ENCODE measurements at places on chromosomes 1 and 21.

DNA sequence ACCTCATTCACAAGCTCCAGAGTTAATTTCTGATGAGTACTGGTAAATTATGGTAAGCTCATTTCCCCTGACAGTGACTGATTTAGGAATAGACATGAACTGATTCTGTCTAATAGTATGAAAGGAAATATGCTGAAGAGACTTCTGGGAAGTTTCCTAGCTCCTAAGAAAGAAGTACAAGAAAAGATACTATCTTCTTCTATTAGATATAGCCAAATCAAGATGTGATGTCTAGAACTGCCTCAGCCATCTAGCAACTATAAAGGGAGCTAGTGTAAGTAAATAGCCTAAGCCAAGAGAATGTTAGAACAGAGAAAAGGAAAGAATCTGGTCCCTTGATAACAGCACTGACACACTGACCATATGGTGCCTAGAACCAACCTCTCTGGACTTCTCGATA is 10.7 kb upstream of the PHTF1 start:
- DNase-seq: no peak

GRCh38 chr1:102799496-102799895 is 308.8 kb downstream of the COL11A1 start:
- DNase-seq: no peak

DNA sequence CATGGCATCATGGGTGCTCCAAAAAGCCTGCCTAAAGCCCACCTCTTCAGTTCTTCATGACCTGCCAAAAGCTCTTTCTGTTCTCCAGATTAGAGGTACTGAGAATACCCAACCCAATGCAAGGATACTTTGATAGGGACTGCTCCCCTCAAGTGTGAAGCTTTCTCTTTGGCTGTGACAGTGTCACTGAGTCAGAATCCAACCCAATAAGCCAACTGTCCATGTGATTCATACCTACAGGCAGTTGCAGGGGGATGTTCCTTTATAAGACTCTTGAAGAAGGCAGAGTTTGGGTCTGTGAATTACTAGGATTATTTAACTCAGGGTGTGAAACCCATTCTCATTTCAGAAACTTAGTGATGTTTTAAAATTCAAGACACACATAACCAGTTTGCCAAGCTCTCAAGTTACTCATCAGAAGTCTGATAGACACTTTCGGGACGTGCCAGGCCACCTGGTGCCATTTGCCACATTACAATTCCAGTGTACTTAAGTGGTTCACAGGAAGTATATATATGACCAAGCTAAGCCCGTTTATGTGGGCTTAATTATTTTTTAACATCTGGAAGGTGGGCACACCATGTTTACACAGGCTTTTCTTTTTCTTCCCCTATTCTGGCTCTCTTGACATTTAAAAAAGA is 265.8 kb downstream of the NFIA start:
- DNase-seq: no peak

GRCh38 chr1:30379684-30380624 is 343.4 kb downstream of the MATN1 start:
- peak; percentile 43 for DNase-seq

- peak; percentile 69 for DNase-seq
Measured at GRCh38 chr1:17236779-17237560, 11.9 kb upstream of the PADI3 start.

- DNase-seq: no peak
Measured at GRCh38 chr1:17080880-17081279, 27.0 kb upstream of the SDHB start.

- DNase-seq: no peak
Measured at GRCh38 chr1:211640301-211640630, 35.2 kb downstream of the NEK2 start.

DNA sequence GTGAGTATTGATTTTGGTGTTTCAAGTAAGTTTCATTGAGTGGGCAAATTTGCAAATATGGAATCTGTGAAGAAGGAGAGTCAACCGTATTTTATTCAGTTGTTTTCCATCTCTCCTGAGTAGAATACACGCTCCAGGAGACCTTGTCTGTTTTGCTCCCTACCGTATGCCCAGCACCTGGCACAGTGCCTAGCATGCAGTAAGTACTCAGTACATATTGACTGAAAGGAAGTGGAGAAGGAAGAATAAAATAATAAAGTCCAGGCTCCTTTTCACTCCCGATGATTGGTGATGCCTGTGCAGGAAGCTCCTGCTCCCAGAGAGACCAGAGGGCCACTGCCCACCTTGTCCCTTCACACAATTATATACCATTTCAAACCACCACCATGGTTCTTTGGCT is 59.4 kb upstream of the NEK2 start:
- no peak for DNase-seq

DNA sequence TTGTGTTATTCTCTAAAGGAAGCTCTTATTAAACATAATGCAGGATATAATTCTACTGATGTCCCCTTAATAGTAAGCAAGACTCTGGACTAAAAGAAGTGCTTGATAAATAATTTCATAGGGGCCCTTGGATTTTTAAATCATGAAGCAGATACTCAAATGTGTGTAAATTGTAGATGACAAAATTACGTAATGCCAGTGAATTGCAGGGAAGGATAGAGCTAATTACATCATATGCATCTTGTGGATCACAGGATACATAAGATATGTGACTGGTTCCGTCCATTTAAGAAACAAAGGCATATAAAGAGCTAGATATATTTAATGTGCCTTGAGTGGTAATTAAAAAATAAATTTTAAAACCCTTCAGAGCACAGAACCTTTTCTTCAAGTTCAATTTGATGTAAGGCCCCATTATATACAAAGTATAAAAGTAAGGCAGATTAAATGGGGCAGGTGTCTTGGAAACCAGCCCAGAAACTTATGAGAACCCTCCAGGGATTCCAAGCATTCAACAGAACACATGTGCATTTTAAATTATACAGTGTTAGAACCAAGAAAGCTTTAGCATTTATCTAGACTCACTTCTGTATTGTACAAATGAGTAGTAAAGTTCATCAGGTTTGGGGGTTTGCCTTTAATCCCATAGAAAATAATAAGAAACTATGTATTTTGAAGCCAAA is 190.4 kb downstream of the NCAM2 start:
- DNase-seq: no peak

- no peak for DNase-seq
Measured at GRCh38 chr1:157400766-157401165, 151.5 kb downstream of the FCRL5 start.

- DNase-seq: no peak
Measured at GRCh38 chr1:221723848-221724236, 18.0 kb downstream of the DUSP10 start.

GRCh38 chr21:44752671-44753235 is 41.4 kb upstream of the TSPEAR start:
- DNase-seq: no peak

GRCh38 chr1:37732111-37732780 is 32.7 kb downstream of the EPHA10 start:
- DNase-seq: no peak

- no peak for DNase-seq
Measured at GRCh38 chr1:225026701-225027100, 97.2 kb downstream of the DNAH14 start.

- no peak for DNase-seq
Measured at GRCh38 chr1:200345520-200345919, 64.3 kb downstream of the ZNF281 start.

DNA sequence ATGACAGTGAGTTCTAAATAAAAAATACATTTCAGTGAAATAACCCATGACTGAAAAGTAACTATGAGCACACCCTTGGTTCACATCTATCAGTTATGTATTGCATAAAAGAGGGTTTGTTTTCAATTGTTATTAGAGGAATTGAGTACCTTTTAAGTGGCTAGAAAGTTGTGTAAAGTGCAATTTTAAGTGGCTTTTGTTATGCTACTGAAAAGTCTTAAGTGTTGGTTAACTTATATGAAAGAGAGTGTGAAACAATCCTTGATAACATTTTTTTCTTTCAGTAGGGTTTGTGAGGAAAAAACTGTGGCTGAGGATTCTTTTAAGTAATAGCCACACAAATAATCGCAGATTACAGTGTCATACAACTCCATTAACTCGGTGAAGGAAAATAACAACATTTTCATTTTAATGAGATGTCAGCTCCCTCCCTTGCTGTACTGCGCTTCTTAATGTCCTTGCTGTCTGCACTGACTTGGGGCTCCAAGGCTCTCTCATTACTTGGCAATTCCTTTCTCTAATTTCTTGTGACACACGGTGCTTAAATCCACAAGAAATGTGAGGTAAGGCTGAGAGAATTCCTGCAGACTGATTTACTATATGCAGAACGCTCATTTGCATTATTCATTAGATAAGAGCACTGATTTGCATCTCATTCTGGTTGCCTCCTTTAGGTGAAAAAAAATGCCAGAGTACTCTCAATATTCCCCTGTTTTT is 40.6 kb downstream of the NTNG1 start:
- DNase-seq: no peak

DNA sequence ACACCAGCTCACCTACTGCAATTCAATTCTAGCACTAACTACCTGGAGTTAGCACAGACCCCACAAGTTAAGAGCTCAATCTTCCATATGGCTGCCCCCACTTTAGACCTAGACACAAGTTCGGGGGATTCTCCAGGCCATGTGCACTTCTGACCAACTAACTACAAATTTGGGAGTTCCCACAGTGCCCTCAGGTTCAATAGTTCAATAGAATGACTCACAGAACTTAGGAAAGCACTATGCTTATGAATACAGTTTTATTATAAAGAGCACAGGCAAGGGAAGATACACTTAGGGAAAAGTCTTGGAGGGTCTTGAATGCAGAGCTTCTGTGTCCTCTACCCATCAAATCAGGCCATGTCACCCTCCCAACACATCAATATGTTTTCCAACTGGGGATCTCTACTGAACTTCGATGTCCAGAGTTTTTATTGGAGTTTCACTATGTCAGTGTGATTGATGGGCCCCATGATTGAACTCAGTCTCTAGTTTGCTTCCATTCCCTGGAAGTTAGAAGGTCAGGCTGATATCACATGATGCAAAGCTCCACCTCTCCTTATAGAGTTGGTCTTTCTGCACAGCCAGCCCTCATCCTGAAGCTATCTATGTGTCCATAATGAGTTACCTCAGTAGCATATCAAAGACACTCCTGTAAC is 46.1 kb downstream of the RAVER2 start:
- DNase-seq: no peak

GRCh38 chr1:114248162-114248561 is 94.5 kb upstream of the SYT6 start:
- DNase-seq: no peak

DNA sequence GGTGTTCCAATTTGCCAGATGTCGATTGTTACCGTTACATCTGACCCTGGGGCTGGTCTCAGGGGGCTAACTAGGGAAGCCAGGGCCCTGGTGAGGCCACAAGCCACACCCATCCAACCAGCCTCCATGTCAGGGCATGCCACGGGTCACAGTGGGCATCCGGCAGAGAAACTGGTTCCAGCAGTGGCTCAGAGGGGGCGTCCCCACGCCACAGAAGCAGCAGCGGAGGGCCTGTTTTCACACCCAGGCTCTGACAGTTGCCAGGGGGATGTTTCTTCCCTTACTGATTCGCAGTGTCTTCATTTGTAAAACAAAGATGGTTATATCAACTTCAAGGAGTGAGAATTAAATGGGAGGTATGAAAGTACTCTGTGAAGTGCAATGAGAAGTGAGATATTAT is 75.0 kb upstream of the COX20 start:
- no peak for DNase-seq

DNA sequence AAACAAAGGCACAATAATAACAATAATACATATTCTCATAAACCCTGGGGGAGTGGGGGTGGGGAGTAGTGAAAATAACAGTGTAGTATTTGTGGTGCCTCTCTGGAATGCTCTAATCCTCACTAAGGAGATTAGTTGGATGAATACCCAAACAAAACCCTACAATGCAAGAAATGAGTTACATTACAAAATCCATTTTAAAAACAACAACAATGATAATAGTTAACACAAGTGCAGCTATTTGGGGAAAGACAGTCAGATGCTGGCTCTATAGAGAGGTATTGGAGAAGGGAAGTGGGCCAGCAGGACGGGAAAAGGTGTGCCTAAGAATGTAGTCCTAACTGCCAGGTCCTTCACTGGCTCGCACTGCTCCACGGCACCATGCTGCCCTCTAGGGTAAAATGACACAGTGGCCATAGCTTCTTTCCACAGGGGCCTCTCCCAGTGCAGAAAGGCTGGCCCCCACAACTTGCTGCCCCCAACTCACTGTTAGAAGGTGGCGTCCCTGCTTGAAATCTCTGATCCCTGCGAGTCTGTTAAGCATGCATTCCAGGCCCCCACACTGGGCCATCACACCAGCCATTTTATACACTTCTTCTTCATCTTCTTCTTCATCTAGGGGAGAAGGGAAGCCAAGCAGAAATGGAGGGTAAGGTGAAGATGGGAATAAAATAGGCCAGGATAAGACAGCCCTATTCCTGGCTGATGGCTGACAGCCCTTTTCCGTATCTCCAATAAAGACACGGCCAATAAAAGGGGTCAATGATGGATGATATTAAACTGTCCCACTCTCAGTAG is 113.8 kb downstream of the UBR4 start:
- no peak for DNase-seq

DNA sequence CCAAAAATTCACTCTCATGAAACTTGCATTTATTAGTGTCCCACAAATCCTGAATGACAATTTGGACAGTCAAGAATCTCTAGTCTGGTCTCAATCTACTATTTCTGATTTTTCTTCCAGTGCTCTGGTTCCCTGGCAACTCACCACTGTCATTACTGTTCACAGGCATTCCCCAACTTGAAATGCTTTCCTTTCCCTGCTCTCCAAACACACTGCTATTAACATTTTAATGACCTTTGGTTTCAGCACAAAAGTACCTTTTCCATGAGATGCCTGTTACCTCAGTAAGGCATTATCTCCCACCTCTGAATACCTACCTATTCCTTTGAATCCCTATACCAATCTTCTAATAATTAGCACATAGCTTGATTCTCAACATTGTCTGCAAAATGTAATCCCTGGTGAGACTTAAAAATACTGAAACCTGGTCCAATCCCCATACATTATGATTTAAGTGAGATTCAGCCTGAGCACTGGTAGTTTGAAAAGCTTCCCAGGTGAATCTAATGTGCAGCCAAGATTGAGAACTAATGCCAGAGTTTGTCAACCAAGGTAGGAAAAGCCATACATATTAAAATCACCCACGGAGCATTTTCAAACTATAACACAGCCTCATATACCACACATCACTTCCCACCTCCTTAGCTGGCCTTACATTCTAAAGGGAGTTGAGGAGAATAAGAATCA is 11.7 kb upstream of the ANGPTL3 start:
- DNase-seq: no peak

DNA sequence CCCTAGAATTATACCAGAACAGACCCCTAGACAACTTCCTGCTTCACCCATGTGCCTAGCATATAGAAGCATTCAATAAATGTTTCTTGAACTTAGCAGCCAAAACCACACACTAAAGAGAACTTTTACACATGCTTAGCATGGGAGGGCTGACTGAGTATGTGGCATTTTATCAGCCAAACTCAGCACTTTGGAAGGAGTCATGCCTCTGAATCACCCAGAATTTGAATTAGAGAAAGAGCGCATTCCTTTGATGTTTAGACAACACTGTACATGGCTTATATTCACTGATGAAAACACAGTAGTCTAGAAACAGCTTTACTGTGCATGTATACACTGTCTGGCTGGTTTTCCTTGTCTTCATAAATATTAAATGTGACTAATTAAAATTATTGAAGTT is 26.1 kb downstream of the SPAG17 start:
- DNase-seq: no peak

Measured in naive B cell (primary cell).